ENCODE measurements at places on chromosomes 5 and 9.

DNA sequence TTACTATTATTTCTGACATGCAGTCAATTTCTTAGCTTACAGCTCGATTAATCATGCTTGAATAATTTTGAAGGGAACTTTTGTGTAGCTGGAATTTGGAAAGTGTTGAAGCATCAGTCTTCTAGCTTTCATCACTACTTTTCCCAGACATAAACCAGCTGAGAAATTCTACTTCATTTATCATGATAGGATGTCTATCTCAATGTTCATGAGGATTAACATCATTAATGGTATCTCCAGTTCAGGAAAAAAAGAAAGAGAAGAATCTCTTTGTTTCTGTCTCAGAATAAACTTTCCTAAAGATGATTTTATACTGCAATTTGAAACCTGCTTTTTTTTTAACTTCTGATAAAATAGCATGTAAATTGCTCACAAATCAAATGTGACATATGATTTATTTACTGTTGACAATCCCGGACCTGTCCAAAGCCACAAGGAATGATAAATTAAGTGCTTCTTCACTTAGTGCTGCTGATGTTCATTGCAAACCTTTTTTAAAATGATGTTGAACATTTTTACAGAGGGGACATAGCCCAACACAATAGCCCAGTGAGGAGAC is 412.1 kb upstream of the CLINT1 start:
- no peak overlapping the region for H3K4me3 ChIP-seq
- no peak for DNase-seq
- H3K27me3 ChIP-seq = peaks cover 4% of the 10 kb centered on the region
- no peaks in the 10 kb centered on the region for H3K4me1 ChIP-seq

GRCh38 chr5:106454651-106455415 is 1215.9 kb downstream of the EFNA5 start:
- no peaks in the 10 kb centered on the region for H3K4me1 ChIP-seq
- no peak overlapping the region for H3K4me3 ChIP-seq
- H3K27ac ChIP-seq = no peak overlapping the region

- peak overlapping the region; percentile 98 for H3K27ac ChIP-seq
- DNase-seq = peak; percentile 99
Observed at GRCh38 chr9:129496473-129497004, 124.4 kb downstream of the C9orf50 start.

DNA sequence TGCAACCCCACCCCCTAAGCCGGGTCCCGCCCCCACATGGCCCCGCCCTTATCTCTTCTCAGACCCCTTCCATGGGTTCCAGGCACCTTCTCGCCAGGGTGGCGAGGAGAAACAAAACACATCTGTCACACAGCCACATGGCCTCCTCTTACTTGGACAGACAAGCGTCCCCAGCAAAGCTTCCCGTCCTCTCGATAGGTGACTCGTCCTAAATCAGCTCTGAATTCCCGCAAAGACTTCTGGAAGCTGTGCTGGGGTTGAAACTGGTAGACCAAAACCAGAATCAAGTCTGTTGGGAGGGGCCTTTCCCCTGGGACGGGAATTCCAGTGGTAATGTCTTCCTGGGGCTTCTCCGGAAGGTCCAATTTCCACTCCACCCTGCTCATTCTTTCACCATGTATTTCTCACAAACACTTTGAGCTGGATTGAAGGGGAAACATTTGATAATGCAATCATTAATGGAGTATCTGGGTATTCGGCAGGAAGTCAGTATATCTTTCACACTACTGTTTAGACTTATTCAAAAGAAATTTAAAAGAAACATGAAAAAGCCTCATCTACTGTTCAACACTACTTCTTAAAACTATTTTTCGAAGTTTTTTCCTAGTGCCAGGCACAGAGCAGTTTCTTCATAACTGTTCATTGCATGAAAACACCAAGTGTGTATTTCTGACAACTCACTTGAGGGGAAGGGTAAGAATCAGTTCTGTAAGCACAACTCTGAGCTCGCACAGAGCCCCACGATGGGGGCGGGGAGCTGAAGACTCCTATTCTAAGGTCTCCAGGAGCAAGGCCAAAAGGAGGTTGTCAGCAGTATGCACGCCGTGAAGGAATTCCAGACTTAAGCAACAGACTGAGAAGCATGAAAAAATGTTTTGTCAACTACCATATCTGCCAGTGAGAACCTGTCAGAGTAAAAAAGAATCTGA is 644 bp upstream of the CTNNAL1 start:
- no peak for DNase-seq
- no peaks in the 10 kb centered on the region for H3K27me3 ChIP-seq
- peak overlapping the region; percentile 90 for H3K4me3 ChIP-seq
- peaks cover 41% of the 10 kb centered on the region for H3K4me1 ChIP-seq
- no peaks in the 10 kb centered on the region for H3K36me3 ChIP-seq
- peak overlapping the region; percentile 95 for H3K27ac ChIP-seq

- no peak for DNase-seq
- H3K4me1 ChIP-seq = no peaks in the 10 kb centered on the region
- H3K27me3 ChIP-seq = no peaks in the 10 kb centered on the region
- no peaks in the 10 kb centered on the region for H3K36me3 ChIP-seq
- H3K27ac ChIP-seq = no peak overlapping the region
- no peak overlapping the region for H3K4me3 ChIP-seq
Observed at GRCh38 chr9:111868475-111868874, 28.1 kb upstream of the UGCG start.

GRCh38 chr9:89984214-89984613 is 379.4 kb downstream of the GADD45G start:
- H3K27me3 ChIP-seq = no peaks in the 10 kb centered on the region
- no peaks in the 10 kb centered on the region for H3K4me1 ChIP-seq
- no peak for DNase-seq
- no peak overlapping the region for H3K4me3 ChIP-seq
- no peaks in the 10 kb centered on the region for H3K36me3 ChIP-seq
- no peak overlapping the region for H3K27ac ChIP-seq

DNA sequence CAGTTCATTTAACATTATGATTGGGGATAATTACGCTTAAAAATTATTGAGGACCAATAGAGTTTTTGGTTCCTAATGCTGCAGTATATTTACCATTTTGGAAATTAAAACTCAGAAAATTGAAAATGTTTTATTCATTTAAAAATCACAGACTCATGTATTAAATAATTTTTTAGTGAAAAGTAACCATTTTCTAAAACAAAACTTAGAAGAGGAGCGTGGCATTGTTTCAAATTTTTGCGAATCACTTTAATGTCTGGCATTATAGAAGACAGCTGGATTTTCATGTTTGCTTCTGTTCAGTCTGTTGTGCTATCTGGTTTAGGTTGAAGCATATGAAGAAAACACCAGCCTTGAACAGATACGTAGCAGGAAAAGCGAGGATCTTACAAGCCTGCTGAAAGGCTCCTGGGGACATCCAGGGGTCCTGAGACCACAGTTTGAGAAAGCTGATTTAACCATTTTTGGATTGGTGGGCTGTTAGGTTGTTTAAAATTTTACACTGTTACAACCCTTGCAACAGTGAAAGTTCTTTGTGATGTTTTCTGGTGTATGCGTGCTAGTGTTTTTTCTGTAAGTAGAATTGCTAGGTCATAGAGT is 1.6 kb downstream of the ZFYVE16 start:
- DNase-seq = no peak
- no peaks in the 10 kb centered on the region for H3K36me3 ChIP-seq
- peak overlapping the region; percentile 97 for H3K4me3 ChIP-seq

GRCh38 chr9:90818279-90818678 is 16.7 kb downstream of the SYK start:
- no peak for DNase-seq
- no peaks in the 10 kb centered on the region for H3K27me3 ChIP-seq
- H3K27ac ChIP-seq = no peak overlapping the region
- peaks cover 15% of the 10 kb centered on the region for H3K4me1 ChIP-seq
- no peaks in the 10 kb centered on the region for H3K36me3 ChIP-seq

Measured in suprapubic skin (tissue), 4 donors.